Naive thymus-derived CD8-positive, alpha-beta T cell (primary cell): ENCODE measurements at places on chromosomes 2 and 18. TPM values are rescaled to one million over a fixed set of nuclear protein-coding genes. Genes with fewer than 3 reads are reported as not detected.
A peak's percentile ranks its signal among the peaks of the same experiment; 100 is the strongest.

SKA1 gene
- total RNA-seq: 0.55 TPM

ZNF516 gene
- 27.2 TPM for total RNA-seq

PXDN gene
- 0.42 TPM for total RNA-seq

UGT1A8 gene
- not detected for total RNA-seq

- no peaks in the 10 kb centered on the region for H3K27me3 ChIP-seq
- H3K4me1 ChIP-seq: no peaks in the 10 kb centered on the region
- no peaks in the 10 kb centered on the region for H3K36me3 ChIP-seq
- no peak overlapping the region for H3K27ac ChIP-seq
Measured at GRCh38 chr18:35458271-35458670, 39.5 kb downstream of the INO80C start.

DNA sequence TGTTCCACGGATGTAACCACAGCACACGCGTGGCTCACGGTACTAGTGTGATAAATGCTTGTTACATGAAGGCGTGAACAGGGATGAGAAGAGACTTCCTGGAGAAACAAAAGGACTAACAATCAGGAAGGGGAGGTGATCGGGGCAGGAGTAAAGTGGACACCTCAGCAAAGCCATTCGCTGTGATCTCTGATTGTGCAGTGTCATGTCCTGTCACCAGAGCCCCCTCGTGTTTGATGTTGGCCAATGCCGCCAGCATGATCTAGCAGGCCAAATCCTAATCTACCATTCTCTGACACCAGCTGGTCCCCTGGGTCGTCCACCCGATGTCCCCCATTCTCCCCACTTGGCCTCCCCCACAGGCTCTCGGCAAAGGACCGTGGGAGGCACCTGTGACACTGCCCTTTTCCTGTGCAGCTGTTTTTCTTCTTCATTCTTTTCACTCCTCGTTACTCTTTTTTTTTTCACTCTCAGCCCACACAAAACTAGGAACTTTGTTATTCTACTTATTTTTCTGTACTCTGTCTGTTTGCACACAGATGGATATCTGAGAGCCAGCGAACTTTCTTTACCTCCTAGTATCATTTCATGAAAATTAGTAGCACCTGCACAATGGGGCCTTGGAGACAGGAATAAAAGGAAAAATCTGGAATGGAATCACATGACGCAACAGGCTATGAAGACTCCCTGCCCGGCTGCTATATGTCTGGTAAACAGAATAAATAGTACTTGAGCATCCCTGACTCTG, 146.8 kb downstream of the TGIF1 start:
- DNase-seq: no peak
- peak overlapping the region; percentile 100 for H3K27ac ChIP-seq
- H3K4me1 ChIP-seq: peaks cover 48% of the 10 kb centered on the region
- H3K36me3 ChIP-seq: peaks cover 3% of the 10 kb centered on the region
- H3K27me3 ChIP-seq: no peaks in the 10 kb centered on the region
- peak overlapping the region; percentile 61 for H3K4me3 ChIP-seq

DNA sequence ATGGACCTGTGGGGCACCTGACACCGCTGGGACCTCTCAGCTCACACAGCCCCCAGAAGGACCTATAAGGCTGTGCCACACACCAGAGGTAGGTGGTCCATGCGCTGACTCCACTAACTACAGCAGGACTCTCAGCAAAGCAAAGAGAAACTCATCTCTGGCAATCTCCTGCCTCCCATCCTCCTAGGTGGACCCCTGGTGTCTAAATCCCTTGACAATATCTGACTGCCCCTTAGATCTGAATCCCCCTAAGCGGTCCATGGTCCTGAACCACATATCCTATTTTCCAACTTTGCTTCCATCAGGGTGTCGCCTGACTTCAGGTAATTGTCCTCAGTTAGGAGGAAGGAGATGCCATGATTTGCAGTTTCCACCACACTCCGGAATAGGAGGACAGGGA, 282.6 kb downstream of the MYT1L start:
- no peaks in the 10 kb centered on the region for H3K27me3 ChIP-seq
- no peak overlapping the region for H3K27ac ChIP-seq
- no peaks in the 10 kb centered on the region for H3K36me3 ChIP-seq
- no peaks in the 10 kb centered on the region for H3K4me1 ChIP-seq

DNA sequence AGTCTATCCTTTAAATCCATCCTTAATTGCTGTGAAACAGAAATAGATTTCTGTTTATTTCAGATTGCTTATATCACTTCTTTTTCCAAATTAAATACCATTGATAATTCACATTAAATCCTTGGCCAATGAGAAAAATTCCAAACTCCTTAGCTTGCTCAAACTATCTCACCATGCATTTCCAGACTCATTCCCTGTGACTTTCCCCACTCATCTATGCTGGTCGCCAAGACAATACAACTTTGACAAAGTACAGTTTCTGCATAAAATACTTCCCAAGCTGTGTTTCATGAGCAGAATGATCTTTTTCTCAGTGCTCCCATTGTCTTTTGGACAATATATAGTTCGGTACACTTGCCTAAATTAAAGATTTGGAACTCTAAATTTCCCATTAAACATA, 575.6 kb downstream of the CPS1 start:
- no peak overlapping the region for H3K4me3 ChIP-seq
- H3K27ac ChIP-seq: no peak overlapping the region
- H3K4me1 ChIP-seq: no peaks in the 10 kb centered on the region
- no peak for DNase-seq
- H3K36me3 ChIP-seq: no peaks in the 10 kb centered on the region

DNA sequence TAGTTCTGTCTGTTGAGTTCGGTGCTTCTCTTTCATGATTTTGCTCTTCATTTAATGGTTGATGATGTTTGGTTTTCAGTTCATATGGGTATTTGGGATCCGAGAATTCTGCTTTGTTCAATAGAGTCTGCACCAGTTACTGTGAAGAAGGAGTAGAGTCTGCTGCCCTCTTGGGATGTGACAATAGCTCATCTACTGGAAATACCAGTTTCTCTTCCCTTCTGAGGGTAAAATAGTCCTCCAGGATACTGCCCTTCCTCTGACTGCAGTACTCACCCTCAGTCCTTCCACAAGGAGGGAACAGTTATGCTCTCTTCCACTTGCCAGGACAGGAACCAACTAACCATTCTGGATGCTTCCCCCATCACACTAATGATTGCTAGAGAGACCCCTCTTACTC, 12.5 kb upstream of the TNFAIP6 start:
- DNase-seq: no peak
- H3K36me3 ChIP-seq: no peaks in the 10 kb centered on the region
- peaks cover 7% of the 10 kb centered on the region for H3K27me3 ChIP-seq
- no peak overlapping the region for H3K27ac ChIP-seq

GRCh38 chr2:8435608-8436007, 246.2 kb upstream of the ID2 start:
- DNase-seq: no peak
- H3K4me1 ChIP-seq: peaks cover 12% of the 10 kb centered on the region
- H3K27me3 ChIP-seq: no peaks in the 10 kb centered on the region
- H3K36me3 ChIP-seq: no peaks in the 10 kb centered on the region
- H3K27ac ChIP-seq: no peak overlapping the region
- H3K4me3 ChIP-seq: no peak overlapping the region

GRCh38 chr18:6452194-6452593, 37.5 kb upstream of the L3MBTL4 start:
- no peaks in the 10 kb centered on the region for H3K27me3 ChIP-seq
- no peaks in the 10 kb centered on the region for H3K4me1 ChIP-seq
- H3K36me3 ChIP-seq: no peaks in the 10 kb centered on the region
- no peak overlapping the region for H3K4me3 ChIP-seq
- no peak overlapping the region for H3K27ac ChIP-seq
- DNase-seq: no peak

DNA sequence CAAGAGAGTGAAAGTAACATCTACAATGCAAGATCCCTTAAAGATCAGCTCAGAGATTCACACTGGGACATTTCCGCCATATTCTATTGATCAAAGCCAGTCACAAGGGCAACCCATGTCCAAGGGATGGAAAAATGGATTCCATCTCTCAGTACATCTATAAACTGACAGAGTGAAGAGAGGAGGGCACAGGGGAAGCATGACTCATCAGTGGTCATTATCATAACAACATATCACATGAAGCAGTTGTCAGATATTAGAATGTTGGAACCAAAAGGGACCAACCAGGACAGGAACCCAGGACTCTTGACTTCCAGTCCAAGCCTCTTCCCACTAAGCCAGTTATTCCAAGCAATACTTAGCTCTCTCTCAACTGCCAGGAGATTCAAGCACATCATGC, 54.9 kb upstream of the IGFBP2 start:
- no peak overlapping the region for H3K4me3 ChIP-seq
- DNase-seq: no peak
- no peaks in the 10 kb centered on the region for H3K36me3 ChIP-seq
- peaks cover 14% of the 10 kb centered on the region for H3K4me1 ChIP-seq
- H3K27ac ChIP-seq: no peak overlapping the region

- H3K4me3 ChIP-seq: no peak overlapping the region
- no peaks in the 10 kb centered on the region for H3K36me3 ChIP-seq
- peaks cover 23% of the 10 kb centered on the region for H3K27me3 ChIP-seq
- H3K27ac ChIP-seq: no peak overlapping the region
- H3K4me1 ChIP-seq: no peaks in the 10 kb centered on the region
Measured at GRCh38 chr2:223625652-223626051, 23.5 kb upstream of the SCG2 start.

DNA sequence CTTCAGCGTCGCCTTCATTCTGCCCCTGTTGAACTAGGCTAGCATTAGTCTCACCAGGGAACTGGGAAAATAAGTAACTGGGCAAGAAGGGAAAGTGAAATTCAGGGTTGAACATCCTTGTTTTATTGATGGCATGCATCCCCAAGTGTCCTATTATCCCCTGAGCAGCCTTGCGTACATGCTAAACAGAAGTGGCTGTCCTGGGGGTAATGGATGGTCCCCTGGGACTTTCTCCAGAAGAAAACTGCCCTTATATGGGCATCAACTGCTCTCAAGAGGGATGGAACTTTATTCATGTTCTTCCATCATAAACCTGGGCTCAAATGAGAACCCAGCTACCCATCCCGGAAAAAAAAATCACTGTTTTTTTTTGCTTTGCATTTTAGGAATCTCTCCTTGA, 11.8 kb upstream of the SMIM21 start:
- H3K4me1 ChIP-seq: peaks cover 10% of the 10 kb centered on the region
- H3K4me3 ChIP-seq: no peak overlapping the region
- no peak overlapping the region for H3K27ac ChIP-seq
- no peak for DNase-seq
- peaks cover 4% of the 10 kb centered on the region for H3K27me3 ChIP-seq

DNA sequence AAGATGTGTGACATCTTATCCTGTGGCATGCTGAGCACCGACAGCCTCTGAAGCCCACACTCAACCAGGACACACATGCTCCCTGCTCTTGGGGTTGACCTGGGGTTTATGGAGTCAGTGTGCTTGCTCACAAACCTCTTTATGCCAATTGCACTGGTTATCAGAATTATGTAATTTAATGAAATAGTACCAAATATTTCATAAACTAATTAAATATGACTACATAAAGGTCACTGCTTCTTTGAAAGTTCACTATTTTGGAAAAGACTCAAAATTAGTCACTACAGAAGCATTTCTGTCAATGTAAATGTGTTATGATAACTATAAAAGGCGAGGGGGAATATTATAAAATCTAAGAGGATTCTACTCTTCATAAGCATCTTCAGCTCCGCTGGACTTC, 76.7 kb downstream of the FHOD3 start:
- no peak overlapping the region for H3K27ac ChIP-seq
- DNase-seq: no peak
- H3K36me3 ChIP-seq: no peaks in the 10 kb centered on the region
- H3K4me3 ChIP-seq: no peak overlapping the region

DNA sequence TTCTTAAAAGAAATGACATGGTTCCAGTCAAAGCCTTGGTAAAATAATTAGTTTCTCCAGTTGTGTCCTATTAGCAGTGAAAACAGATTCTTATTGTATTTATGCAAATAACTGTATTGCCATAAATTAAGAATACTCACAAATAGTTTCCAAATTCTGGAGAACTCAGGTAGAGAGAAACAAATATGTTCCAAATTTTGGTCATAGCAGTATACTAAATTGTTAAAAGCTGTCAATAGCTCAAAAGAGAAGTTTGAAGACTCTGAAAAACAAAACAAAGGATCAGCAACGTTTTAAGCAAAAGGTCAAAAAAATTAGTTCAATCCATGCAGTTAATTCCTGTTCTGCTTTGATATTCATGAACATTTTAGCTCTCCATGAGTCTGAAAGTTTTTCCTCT, 25.5 kb downstream of the ELMOD3 start:
- H3K4me3 ChIP-seq: no peak overlapping the region
- no peaks in the 10 kb centered on the region for H3K27me3 ChIP-seq
- H3K27ac ChIP-seq: no peak overlapping the region
- peaks cover 5% of the 10 kb centered on the region for H3K4me1 ChIP-seq
- H3K36me3 ChIP-seq: peaks cover 47% of the 10 kb centered on the region
- DNase-seq: no peak

GRCh38 chr18:61852496-61852895, 40.3 kb downstream of the RNF152 start:
- H3K4me1 ChIP-seq: no peaks in the 10 kb centered on the region
- H3K36me3 ChIP-seq: no peaks in the 10 kb centered on the region
- peaks cover 21% of the 10 kb centered on the region for H3K27me3 ChIP-seq
- no peak for DNase-seq
- H3K4me3 ChIP-seq: no peak overlapping the region

- no peak for DNase-seq
- peaks cover 29% of the 10 kb centered on the region for H3K4me1 ChIP-seq
- H3K36me3 ChIP-seq: no peaks in the 10 kb centered on the region
- no peaks in the 10 kb centered on the region for H3K27me3 ChIP-seq
- H3K4me3 ChIP-seq: no peak overlapping the region
Measured at GRCh38 chr18:13532406-13533075, 193.8 kb downstream of the FAM210A start.

DNA sequence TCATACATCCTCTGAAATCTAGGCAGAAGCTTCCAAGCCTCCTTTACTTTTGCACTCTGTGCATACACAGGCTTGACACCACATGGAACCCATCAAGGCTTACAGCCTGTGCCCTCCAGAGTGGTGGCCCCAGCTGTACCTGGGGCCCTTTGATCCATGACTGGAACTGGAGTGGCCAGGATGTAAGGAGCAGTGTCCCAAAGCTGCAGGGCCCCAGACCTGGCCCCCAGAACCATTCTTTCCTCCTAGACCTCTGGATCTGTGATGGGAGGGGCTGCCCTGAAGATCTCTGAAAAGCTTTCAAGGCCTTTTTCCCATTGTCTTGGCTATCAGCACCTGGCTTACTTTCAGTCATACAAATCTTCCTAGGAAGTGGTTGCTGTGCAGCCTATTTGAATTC, 63.1 kb upstream of the NOL4 start:
- H3K4me1 ChIP-seq: no peaks in the 10 kb centered on the region
- no peak overlapping the region for H3K4me3 ChIP-seq
- H3K27ac ChIP-seq: no peak overlapping the region
- H3K36me3 ChIP-seq: no peaks in the 10 kb centered on the region
- no peaks in the 10 kb centered on the region for H3K27me3 ChIP-seq

DNA sequence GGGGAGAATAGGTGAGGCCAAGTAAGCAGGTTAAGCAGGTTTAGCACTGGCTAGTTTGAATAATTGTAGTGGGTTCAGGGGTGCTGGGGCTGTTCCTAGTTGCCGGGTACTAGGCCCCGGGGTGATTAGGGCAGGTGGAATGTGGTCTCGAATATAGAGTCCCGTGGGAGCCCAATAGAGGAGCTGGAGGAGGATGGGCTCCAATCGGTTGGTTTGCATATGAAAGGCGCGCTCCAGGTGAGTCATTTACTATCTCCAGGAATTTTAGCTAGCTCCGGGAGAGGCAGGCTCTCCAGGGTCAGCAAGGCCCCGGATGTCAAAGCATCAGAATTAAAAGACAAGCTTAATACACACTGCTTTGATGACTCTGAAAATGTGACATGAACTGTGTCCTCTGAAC, 304.0 kb downstream of the ZNF521 start:
- no peaks in the 10 kb centered on the region for H3K36me3 ChIP-seq
- H3K4me3 ChIP-seq: no peak overlapping the region
- H3K27me3 ChIP-seq: peaks cover 3% of the 10 kb centered on the region
- H3K4me1 ChIP-seq: no peaks in the 10 kb centered on the region
- DNase-seq: no peak

- peaks cover 11% of the 10 kb centered on the region for H3K4me1 ChIP-seq
- H3K36me3 ChIP-seq: no peaks in the 10 kb centered on the region
- DNase-seq: no peak
- no peak overlapping the region for H3K27ac ChIP-seq
Measured at GRCh38 chr18:63832470-63832869, 55.0 kb upstream of the SERPINB2 start.
